ENCODE measurements at places on chromosomes 5 and 9. TPM values are rescaled to one million over a fixed set of nuclear protein-coding genes. Genes with fewer than 3 reads are reported as not detected.

SPATA31A5 gene
- total RNA-seq, result not detected

NKD2 gene
- total RNA-seq, result 1.4 TPM

CXXC5 gene
- total RNA-seq, result 1.7 TPM

CHSY3 gene
- total RNA-seq, result not detected

SLC4A9 gene
- 0.07 TPM for total RNA-seq

CORO2A gene
- total RNA-seq, result 8.1 TPM
